ENCODE measurements at places on chromosomes 11 and 22.

DNA sequence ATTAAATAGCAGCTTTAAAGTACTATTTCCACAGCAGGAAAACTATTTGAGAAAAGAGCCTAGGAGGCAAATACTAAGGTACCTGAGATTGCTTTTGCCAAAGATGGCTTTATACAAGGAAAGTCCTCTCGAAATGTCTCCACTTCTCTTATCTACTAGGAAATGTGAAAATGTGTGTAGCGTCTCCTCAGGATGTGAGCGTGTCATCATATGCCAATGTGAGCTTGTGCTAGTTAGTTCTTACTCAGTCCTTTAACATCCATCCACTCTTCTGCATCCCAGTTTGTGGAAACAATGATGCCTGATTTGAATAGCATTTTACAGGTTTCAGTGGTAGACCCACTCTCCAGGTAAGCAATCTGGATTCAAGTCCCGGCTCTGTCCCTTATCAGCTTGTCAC, 421.0 kb downstream of the DYNC2H1 start:
- no peak for DNase-seq

- no peak for DNase-seq
These were observed 455.0 kb upstream of the CCDC179 start for GRCh38 chr11:23315286-23315685.

DNA sequence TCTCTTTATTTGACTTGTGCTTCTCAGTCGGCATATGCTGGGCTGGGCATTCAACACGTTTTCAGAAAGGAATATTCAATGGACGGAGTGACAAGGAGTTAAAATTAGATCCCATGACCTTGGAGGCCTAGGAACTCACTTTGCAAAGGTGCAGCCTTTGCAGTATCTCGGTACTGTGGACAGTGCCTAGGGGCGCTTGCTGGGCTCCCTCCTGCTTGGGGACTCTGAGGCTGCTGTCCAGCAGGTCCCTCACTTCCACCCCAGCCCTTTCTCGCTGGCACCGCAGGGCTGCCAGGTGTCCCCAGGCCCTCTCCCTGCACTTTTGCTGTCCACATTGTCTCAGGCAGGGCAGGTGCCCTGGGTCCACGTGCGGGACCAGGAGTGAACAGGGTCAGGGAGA, 255.5 kb upstream of the B3GAT1 start:
- no peak for DNase-seq

DNA sequence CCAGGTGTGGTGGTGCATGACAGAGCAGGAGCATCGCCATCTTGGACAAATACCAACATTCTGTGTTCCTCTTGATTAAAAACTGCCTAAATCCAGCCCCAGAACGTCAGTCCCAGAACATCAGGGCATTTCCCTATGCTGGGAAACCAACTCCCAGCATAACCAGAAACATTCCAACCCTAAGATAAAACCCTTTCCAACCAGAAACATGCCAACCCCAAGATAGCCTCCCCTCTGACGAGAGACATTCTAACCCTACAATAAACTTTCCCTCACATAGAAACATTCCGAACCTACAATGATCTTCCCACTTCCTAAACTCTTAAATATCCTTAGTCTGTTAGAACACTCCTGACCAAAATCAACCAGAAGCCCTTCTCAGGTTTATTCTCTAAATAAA, 11.6 kb downstream of the PLAAT4 start:
- DNase-seq, result no peak

- no peak for DNase-seq
These were observed 176.0 kb downstream of the WNT11 start for GRCh38 chr11:76030286-76030685.

All from stimulated activated CD8-positive, alpha-beta memory T cell treated with anti-CD3 and anti-CD28 coated beads, Interleukin-15, amount 100 ng/mL, for 24 hours (primary cell).